ENCODE measurements at places on chromosomes 3 and 15. TPM values are rescaled to one million over a fixed set of nuclear protein-coding genes. Genes with fewer than 3 reads are reported as not detected.

FETUB gene
- not detected for total RNA-seq

CCR5 gene
- total RNA-seq: not detected

GABRB3 gene
- total RNA-seq: 1.8 TPM

MME gene
- 2.9 TPM for total RNA-seq

LMAN1L gene
- not detected for total RNA-seq

PCSK6 gene
- 2.1 TPM for total RNA-seq

SUCLG2 gene
- total RNA-seq: 48.3 TPM

DNAH1 gene
- total RNA-seq: 0.27 TPM

CELF6 gene
- total RNA-seq: not detected

KIF7 gene
- total RNA-seq: 6.2 TPM

Data from hair follicular keratinocyte (primary cell).